Glutamatergic neuron (in vitro differentiated cells): ENCODE measurements at places on chromosomes 16 and 17. TPM values are rescaled to one million over a fixed set of nuclear protein-coding genes. Genes with fewer than 3 reads are reported as not detected.
A peak's percentile ranks its signal among the peaks of the same experiment; 100 is the strongest.

The ZCCHC14 gene
- 29.2 TPM for total RNA-seq

The CTRB1 gene
- not detected for total RNA-seq

The BORCS6 gene
- 14.2 TPM for total RNA-seq

The CD300LB gene
- total RNA-seq: not detected

The NATD1 gene
- total RNA-seq: 45.9 TPM

The GP1BA gene
- 0.47 TPM for total RNA-seq

The TGFB1I1 gene
- total RNA-seq: 19.2 TPM

GRCh38 chr16:48446534-48446920 is 61.3 kb upstream of the SIAH1 start:
- no peak for DNase-seq
- no peaks in the 10 kb centered on the region for H3K36me3 ChIP-seq
- H3K4me1 ChIP-seq: no peaks in the 10 kb centered on the region
- no peaks in the 10 kb centered on the region for H3K27me3 ChIP-seq
- no peak overlapping the region for H3K27ac ChIP-seq
- H3K4me3 ChIP-seq: no peak overlapping the region

- H3K4me3 ChIP-seq: no peak overlapping the region
- H3K36me3 ChIP-seq: no peaks in the 10 kb centered on the region
- peaks cover 3% of the 10 kb centered on the region for H3K4me1 ChIP-seq
These were observed 236.3 kb downstream of the KCNJ2 start for GRCh38 chr17:70405492-70406220.

DNA sequence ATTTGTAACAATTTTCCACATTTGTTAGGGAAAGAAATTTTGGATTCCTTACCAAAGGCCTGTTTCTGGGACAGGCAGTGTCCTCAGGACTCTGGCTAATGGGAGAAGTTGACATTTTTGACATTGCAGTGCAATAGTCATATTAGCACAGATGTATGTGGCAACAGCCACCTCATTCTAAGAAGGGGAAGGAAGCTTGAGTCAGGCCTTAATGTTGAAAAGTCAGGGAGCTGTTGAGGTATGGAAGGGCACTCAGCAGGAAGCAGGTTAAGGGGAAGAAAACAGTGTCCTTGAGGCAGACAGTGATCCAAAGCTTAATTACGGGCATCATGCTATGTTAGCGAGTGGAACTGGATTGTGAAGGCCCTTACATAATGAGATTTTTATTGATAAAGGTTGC is 20.9 kb downstream of the AKTIP start:
- H3K27me3 ChIP-seq: no peaks in the 10 kb centered on the region
- no peaks in the 10 kb centered on the region for H3K4me1 ChIP-seq
- peaks cover 22% of the 10 kb centered on the region for H3K36me3 ChIP-seq
- H3K4me3 ChIP-seq: no peak overlapping the region
- no peak for DNase-seq

- H3K27me3 ChIP-seq: no peaks in the 10 kb centered on the region
- H3K27ac ChIP-seq: no peak overlapping the region
- H3K4me3 ChIP-seq: no peak overlapping the region
These were observed 83.6 kb upstream of the PLEKHM1 start for GRCh38 chr17:45573924-45574770.

DNA sequence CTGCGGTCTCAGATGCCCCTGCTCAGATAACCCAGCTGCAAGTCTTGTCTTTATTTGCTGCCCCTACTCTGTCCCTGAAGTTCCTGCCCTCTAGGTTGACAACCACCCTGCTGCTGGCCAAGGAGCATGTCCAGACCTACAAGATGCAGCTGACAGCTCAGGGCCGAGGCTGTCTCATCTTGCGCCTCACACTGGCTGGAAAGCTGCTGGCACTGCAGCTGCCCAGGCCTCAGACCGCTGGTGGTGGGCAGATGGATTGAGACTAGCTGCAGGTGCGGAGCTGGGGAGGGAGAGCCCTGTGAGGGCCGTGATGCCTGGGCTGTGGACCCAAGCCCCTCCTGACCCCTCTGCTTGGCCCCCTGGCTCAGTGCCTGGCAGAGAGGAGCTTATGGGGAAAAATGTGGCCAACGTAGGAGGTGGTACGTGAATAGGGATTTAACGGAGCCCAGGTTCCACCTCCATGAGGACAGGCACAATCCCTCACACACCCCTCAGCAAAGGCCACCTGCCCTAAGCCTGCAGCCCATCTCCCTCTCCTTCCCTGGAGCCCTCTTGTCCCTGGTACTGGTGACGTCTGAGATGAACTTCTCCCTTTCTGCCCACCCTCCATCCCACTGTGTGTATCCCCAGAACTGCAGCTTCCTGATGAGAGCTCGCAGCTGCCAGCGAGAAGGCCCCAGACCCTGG is 8.3 kb upstream of the GALK1 start:
- H3K36me3 ChIP-seq: peaks cover 4% of the 10 kb centered on the region
- no peak overlapping the region for H3K4me3 ChIP-seq
- H3K27ac ChIP-seq: no peak overlapping the region
- DNase-seq: no peak
- peaks cover 23% of the 10 kb centered on the region for H3K4me1 ChIP-seq
- H3K27me3 ChIP-seq: peaks cover 2% of the 10 kb centered on the region

- no peak overlapping the region for H3K27ac ChIP-seq
- no peak overlapping the region for H3K4me3 ChIP-seq
- H3K36me3 ChIP-seq: peaks cover 5% of the 10 kb centered on the region
- no peaks in the 10 kb centered on the region for H3K4me1 ChIP-seq
These were observed 365.8 kb downstream of the HAPSTR1 start for GRCh38 chr16:9457215-9457614.

DNA sequence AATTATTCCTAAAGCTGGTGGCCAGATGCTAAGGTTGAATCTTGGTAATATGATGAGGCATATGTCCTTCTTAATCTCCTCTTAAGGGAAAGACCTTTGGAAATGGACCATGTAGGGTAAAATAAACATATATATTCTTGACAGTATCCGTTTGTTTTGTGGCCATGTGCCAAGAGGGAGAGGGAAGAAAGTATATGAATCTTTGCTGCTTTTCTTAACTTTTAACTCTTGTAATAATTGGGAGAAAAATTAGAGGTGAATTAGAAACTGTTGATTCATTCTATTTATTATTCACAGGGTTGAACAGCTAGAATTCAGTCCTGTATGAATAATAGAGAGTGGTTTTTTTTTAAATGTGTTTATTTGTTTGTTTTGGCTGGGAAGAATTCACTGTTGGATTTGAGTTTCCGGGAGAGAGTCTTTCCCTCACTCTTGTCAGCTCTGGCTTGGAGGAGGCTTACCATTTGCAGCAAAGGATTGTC is 31.6 kb downstream of the AATF start:
- no peaks in the 10 kb centered on the region for H3K27me3 ChIP-seq
- H3K4me1 ChIP-seq: peaks cover 11% of the 10 kb centered on the region
- no peaks in the 10 kb centered on the region for H3K36me3 ChIP-seq
- no peak for DNase-seq
- no peak overlapping the region for H3K27ac ChIP-seq
- H3K4me3 ChIP-seq: no peak overlapping the region

- H3K36me3 ChIP-seq: no peaks in the 10 kb centered on the region
- no peak for DNase-seq
- peaks cover 36% of the 10 kb centered on the region for H3K4me1 ChIP-seq
- H3K27ac ChIP-seq: no peak overlapping the region
These were observed 75.7 kb downstream of the NXN start for GRCh38 chr17:903691-904481.

DNA sequence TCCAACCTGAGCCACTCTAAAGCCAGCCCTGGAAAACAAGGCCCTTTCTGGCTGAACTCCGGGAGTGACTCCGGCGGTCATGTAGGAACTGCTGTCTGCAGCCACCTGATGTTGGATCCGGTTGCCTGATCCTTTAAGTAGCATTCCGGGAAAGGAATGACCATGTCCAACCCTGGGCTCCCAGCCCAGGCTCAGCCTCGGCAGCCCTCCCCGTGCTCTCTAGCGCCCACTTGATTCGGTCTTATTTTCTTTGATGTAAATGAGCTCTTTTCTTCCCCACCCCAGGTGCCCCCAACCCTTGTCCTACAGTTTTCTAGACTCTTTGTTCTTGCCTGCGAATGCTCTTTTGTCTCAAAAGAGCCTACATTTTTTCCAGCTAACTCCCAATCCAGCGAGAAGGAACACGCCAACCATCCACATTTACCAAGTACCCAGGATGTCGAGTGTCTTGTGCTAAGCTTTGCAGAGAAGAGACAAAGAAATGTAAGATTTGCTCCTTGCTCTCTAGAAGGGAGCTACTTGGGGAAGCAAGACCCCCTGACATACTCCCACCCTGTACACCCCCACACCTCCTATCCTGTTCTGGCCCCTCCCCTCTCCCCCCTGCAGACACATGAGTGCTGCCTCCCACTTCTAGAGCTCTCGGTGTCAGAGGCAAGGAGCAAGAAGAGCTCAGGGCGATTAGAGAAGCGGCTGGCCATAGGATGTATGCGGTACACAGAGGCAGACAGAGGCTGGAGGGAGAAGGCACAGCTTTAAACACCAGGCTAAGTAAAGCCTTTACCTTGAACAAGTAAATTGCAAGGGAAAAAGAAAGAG is 53.8 kb downstream of the COG7 start:
- H3K4me1 ChIP-seq: peaks cover 36% of the 10 kb centered on the region

DNA sequence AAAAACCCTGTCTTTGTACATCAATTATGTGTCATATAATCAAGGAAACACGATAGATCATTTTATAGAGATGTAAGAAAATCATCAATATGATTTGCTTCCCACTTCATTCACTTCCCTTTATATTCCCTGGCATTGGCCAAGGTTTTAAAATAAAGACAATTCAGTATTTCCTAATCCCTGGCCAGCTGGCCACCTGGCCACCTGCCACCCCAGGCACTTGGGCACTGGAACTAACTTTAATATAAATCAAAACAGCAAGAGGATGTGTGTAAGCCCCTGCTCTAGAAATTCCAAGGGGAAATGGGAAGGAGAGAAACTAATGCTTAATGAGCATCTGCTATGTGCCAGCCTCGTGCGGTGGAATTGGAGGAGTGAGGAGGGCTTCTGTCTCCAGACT is 58.6 kb upstream of the TOB1 start:
- peaks cover 28% of the 10 kb centered on the region for H3K4me1 ChIP-seq
- H3K27me3 ChIP-seq: peaks cover 5% of the 10 kb centered on the region
- no peak overlapping the region for H3K4me3 ChIP-seq
- DNase-seq: no peak
- H3K27ac ChIP-seq: peak overlapping the region; percentile 65

DNA sequence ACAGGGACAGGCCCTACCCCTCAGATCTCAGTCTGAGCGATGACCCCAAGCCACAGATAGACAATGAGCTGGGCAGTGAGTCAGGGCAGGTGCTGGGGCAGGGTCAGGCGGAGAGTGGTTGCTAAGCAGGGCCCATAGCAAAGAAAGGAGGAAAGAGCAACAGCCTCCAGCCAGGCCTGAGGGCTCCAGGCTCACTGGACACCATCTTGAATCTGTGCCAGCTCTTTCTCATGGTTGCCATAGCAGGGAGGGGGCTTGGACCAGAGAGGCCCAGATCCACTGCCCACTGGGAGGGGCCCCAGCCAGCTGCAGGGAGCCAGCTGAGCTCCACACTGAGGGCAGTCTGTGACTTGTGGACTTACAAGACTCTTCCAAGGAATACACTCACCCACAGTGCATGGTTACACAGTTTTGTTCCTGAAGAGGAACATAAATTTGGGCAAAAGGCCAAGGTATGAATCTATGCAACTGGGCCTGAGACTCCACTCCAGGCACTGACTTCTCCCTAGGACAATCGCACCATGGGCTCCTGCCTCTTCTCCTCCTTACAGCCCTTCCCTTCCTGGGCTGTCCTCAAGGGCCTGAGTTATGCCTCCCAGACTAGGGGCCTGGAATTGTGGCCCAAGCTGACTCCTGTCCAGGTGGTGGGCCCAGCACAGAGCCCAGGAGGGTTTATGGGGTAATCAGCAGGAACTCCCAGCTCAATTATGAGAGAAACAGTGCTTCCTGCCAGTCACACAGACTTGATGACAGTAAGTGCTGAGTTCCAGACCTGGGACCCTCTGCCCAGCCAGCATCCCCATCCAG is 59.9 kb downstream of the BEAN1 start:
- H3K4me1 ChIP-seq: peaks cover 5% of the 10 kb centered on the region
- DNase-seq: no peak
- H3K4me3 ChIP-seq: no peak overlapping the region
- no peaks in the 10 kb centered on the region for H3K36me3 ChIP-seq
- H3K27me3 ChIP-seq: peaks cover 7% of the 10 kb centered on the region

- no peak overlapping the region for H3K4me3 ChIP-seq
- H3K36me3 ChIP-seq: no peaks in the 10 kb centered on the region
- peaks cover 6% of the 10 kb centered on the region for H3K4me1 ChIP-seq
- no peak overlapping the region for H3K27ac ChIP-seq
- peaks cover 3% of the 10 kb centered on the region for H3K27me3 ChIP-seq
- DNase-seq: no peak
These were observed 73.5 kb downstream of the CYLD start for GRCh38 chr16:50815382-50815781.

DNA sequence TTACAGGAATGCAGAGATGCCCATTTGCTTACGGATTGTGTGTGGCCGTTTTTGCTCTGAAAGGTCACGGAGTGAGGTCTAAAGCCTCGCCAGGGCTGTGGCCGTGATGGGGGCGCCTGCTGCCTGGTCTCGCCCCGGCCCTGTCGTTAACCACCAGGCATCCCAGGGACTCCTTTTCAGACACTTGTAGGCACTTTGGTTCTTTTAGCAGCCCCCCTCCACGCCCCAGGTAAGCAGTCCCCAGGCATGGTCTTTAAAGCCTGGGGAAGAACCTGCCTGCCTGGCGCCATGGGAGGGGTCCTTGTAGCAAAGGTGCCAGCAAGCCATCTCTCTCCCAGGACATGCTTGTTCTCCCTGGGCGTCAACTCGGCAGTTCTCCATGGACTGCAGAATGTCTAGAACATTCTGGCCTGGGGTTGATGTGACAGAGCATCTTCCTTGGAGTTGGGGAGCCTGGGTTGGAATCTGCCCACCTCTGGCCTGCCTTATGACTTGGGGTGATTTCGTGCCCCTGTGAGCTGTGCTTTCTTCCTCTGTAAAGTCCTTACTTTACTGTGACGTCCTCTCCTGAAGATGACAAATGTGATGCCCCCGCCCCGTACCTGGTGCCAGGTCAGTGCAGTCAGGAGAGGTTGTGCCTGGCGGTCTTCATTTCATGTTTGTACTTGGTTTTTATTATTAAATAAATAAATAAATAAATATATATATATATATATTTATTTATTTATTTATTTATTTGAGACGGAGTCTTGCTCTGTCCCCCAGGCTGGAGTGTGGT is 5.4 kb downstream of the KCTD5 start:
- DNase-seq: no peak
- no peaks in the 10 kb centered on the region for H3K27me3 ChIP-seq
- H3K36me3 ChIP-seq: no peaks in the 10 kb centered on the region
- no peak overlapping the region for H3K27ac ChIP-seq
- H3K4me3 ChIP-seq: no peak overlapping the region
